ENCODE measurements at places on chromosomes 13 and 19.

DNA sequence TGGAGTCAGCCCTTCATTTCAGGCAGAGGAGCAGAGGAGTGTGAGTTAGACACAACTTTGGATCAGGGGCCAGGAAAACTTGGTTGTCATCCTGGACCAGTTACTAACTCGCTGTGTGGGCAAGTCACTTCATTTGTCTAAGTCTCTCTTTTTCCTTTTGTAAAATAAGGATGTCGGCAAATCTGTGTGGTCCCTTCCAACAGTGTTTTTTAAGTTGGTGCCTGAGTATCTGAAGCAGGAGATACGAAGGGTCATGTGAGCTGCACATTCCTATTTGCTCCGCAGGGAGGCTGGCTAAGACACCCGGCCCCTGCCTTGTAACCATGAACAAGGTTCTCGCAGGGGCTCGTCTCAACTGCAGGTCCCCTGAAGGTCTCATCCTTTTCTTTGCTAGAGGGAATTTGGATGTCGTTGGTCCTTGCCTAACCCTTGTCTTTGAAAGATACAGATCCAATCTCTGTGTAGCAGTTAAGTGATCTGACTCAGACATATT, 64.3 kb downstream of the LRCH1 start:
- no peak for DNase-seq

DNA sequence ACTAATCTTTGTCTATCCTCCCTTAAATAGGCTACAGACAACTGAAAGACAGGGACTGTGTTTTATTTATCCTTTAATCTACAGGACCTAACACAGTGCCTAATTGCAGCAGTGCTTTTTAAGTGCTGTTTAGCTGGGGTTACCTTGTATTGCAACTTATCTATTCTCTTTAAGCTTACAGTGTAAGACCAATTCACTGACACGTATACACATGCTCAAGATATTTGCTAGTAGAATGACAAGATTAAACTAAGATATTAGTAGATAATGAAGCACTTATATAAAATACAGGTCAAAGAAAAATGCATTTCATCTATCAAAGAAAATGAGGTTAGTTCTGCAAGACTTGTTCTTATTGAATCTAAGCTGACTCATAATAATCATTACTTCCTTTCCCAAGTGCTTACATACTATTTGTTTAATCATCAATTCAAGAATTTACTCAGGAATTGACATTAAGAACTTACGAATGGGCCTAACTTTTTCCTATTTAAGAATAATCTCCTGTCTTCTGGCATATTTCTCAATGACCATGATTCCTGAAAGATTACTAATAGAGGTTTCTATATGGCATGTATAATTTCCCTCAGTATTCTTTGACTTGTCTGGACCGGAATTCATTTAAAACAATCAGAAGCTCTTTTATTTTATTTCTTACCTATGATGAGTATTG, 75.8 kb upstream of the MAB21L1 start:
- DNase-seq, result no peak

GRCh38 chr19:2806736-2807378, 12.8 kb upstream of the ZNF554 start:
- DNase-seq, result no peak

DNA sequence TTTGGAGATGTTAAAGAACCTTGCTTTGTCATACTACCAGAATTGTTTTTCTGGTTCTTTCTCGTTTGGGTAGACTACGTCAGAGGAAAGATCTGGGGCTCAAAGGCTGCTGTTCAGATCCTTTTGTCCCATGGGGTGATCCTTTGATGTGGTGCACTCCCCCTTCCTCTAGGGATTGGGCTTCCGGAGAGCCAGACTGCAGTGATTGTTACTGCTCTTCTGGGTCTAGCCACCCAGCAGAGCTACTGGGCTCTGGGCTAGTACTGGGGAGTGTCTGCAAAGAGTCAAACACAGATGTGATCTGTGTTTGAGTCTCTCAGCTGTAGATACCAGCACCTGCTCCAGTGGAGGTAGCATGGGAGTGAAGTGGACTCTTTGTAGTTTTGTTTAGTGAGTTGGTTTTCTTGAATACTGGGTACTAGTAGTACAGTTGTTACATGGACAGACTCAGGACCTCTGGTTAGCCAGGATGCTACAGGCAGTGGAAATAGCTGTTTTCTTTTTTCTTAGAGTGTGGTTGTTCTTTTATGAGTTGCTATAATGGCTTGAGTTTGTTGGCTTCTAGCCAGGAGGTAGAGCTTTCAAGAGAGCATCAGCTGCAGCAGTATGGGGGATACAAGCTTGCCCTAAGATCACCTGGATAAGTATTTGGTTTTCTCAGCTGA, 34.4 kb downstream of the DNAJC15 start:
- DNase-seq, result no peak

- no peak for DNase-seq
Observed at GRCh38 chr19:10122045-10122444, 2.3 kb upstream of the EIF3G start.

DNA sequence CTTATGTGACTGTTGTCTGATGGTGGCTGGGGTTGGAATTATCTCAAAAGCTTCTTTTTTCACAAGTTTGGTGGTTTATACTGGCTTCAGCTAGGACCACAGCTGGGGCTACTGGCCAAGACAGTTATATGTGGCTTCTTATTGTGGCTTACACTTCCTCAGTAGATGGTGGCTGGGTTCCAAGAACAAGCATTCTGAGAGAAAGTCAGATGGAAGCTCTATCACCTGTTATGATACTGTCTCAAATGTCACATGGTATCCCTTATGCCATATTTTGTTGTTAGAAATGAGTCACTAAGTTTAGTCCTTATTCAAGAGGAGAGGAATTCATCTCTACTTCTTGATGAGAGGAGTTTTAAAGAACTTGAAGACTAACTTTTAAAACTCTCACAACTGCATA, 41.6 kb downstream of the NDFIP2 start:
- DNase-seq, result no peak

DNA sequence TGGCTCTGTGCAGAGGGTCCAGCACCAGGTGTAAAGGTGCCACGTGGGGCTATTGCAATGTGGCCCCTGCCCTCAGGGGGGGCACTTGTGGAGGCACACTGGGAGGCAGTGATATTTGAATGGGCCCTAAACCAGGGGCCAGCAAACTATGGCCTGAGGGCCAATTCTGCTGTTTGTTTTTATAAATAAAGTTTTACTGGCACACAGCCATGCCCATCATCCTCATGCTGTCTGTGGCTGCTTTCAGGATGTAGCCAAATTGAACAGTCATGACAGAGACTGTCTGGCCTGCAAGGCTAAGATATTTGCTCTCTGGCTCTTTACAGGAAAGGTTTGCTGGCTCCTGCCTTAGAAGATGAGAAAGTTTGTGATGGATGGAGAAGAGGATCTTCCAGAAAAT, 33.9 kb upstream of the RANBP3 start:
- DNase-seq, result no peak

GRCh38 chr13:79973533-79973963, 367.4 kb downstream of the SPRY2 start:
- DNase-seq, result no peak

- no peak for DNase-seq
Observed at GRCh38 chr13:105625691-105626090, 909.8 kb downstream of the EFNB2 start.

DNA sequence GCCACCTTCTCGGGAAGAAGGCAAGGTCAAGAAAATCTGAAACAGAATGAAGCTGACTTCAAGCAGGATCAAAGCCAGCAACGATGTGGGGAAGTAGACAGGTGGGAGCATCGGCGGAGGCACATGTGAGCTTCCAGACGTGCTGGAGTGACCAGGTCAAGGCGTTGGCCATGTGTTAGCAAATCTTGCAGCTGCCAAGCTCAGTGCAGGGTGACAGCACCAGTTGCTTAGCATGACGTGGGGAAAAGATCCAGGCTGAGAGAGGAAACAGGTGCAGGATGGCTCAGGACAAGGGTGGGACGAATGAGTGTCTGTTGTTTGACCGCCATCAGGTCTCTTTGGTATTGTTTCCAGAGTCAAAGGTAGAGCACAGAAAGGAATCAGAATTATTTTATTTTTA, 92.3 kb downstream of the TNFSF13B start:
- no peak for DNase-seq

DNA sequence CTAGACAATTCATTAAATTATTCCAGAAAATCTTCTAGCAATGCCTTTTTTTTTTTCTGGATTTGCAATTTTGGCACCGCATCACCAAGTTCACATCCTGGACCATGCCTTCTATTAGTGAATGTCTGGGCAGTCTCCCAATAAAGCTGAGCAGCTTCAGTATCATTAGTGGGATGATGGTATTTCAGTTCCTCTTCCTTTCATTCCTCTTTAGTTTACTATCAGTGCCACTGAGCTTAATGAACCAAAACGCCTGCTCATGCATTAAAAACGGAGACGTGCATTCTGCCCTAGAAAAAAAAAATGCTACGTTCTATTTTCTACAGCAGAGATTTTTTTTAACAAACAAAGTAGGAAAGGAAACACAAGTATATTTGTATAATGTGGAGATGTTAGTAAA, 343.0 kb downstream of the PCDH9 start:
- DNase-seq, result peak; percentile 65

DNA sequence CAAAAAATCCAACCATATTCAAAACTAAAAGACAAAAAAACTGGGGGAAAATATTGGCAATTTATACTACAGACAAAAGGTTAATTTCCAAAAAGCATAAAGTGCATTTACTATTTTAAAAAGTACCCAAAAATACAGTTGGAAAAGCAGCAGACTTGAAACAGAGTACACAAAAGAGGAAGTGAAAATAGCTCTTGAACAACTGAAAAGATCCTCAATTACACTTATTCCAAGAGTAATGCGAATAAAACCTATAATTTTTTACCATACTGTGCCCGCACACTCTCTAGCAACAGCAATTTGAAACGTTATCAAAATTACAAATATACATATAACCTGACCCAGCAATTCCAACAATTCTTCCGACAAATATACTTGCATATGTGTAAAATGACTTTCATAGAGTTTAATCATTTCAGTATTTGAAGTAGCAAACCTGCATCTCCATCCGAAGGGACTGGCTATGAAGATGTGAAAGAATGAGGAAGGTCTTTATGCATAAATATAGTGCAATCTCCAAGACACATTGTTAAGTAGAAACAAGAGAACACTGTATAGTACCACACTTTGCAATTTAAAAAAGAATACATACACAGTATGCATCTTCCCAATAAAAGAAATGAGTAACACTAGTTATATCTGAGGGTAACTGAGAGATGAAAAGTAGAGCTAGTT, 25.4 kb downstream of the ALG5 start:
- no peak for DNase-seq

DNA sequence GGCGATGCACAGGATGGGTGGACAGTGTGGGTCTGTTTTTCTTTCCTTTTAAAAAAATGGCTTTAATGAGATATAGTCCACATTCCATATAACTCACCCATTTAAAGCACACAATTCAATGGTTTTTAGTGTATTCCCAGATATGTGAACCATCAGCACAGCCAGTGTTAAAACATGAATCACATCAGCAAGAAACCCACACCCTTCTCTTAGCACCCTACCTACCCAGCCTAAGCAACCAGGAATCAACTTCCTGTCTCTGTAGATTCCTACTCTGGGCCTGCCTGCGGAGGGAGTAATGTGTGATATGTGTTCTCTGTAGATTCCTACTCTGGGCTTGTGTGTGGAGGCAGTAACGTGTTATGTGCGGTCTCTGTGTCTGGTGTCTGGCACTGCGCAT, 11.9 kb downstream of the TMEM255B start:
- no peak for DNase-seq

DNA sequence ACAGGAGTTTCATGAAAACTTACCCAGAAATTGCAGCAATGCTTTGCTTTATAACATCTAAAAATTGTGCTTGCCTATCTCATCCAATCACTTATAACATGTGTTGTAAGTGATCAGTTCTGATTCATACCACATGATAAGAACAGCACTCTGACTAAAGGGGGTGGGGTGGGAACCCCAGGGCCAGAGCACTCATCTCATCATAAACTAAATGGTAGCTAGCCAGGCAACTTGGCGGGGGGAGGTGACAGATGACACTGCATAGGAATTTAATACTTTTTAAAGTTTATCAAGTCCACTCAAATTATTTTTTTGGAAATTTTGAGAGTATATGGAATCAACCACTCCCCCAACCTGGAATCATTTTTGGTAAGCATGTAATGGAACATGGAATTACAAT, 42.1 kb downstream of the FOXO1 start:
- DNase-seq, result no peak

DNA sequence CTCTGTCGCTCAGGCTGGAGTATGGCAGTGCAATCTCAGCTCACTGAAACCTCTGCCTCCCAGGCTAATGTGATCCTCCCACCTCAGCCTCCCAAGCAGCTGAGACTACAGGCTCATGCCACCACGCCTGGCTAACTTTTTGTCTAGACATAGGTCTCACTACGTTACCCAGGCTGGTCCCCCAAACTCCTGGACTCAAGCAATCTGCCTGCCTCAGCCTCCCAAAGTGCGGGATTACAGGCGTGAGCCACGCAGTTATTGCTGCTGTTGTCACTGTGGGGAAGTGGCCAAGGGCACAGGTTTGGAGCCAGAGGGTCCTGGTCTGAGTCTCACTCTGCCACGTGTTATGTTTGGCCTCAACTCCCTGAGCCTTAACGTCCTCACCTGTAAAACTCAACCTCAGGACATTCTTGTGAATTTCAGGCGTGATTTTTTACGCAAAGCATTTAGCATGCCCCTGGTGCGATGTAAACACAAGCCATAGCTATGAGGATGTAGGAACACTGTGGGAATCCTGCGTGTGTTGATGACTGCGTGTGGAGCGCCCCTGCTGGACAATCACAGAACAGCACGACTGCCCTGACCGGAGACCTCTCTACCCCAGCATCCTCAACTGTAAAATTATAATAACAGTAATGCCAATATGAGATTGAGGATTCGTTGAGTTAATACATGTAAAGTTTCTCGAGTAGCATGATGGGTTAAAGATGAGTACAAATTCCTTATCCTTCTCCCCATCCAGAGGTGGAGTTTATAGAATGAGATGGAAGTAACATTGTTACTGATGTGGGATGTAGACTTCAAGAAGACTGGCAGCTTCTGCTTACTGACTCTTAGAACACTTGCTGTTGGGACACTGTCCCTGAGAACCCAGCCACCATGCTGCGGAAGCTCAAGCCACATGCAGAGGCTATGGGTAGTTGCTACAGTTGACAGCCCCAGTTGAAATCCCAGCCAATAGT, 41.8 kb upstream of the PNMA8B start:
- peak; percentile 33 for DNase-seq

DNA sequence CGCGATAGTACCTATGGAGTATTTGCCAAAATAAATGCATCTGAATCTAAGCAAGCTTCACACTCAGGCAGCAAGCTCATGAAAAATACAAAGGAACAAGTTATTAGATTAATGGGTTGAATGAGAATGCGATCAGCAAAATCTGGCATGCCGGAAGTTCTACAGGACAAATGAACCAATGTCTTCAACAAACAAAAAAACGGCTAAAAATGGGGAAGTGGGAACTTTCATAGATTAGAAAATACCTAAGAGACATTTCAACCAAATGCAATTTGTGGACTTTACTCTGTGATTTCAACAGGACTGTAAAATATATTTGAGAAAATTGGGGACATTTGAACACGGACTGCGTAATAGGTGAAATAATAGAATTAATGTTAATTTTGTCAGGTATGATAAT, 22.4 kb upstream of the RNASEH2B start:
- DNase-seq, result no peak

GRCh38 chr13:67168384-67168783, 61.8 kb downstream of the PCDH9 start:
- no peak for DNase-seq
